ENCODE measurements at places on chromosomes 11 and 22. TPM values are rescaled to one million over a fixed set of nuclear protein-coding genes. Genes with fewer than 3 reads are reported as not detected.
A peak's percentile ranks its signal among the peaks of the same experiment; 100 is the strongest.

Gene MUC6
- total RNA-seq, result not detected

Gene SYCE3
- total RNA-seq, result not detected

Gene BIK
- total RNA-seq, result not detected

Gene SLC22A25
- total RNA-seq, result not detected

Gene SAA2
- not detected for total RNA-seq

Gene PRG3
- total RNA-seq, result not detected

Gene OR56B1
- not detected for total RNA-seq

Gene ZNF74
- total RNA-seq, result 19.5 TPM

Gene FGF19
- not detected for total RNA-seq

Gene C11orf16
- total RNA-seq, result not detected

Gene HEPN1
- not detected for total RNA-seq

GRCh38 chr22:49208768-49209252 lies 618.9 kb downstream of the BRD1 start:
- DNase-seq, result no peak

GRCh38 chr11:93196816-93197379 lies 893 bp downstream of the SLC36A4 start:
- no peak for DNase-seq

- DNase-seq, result no peak
Measured at GRCh38 chr22:33070600-33070999, 12.4 kb upstream of the SYN3 start.

DNA sequence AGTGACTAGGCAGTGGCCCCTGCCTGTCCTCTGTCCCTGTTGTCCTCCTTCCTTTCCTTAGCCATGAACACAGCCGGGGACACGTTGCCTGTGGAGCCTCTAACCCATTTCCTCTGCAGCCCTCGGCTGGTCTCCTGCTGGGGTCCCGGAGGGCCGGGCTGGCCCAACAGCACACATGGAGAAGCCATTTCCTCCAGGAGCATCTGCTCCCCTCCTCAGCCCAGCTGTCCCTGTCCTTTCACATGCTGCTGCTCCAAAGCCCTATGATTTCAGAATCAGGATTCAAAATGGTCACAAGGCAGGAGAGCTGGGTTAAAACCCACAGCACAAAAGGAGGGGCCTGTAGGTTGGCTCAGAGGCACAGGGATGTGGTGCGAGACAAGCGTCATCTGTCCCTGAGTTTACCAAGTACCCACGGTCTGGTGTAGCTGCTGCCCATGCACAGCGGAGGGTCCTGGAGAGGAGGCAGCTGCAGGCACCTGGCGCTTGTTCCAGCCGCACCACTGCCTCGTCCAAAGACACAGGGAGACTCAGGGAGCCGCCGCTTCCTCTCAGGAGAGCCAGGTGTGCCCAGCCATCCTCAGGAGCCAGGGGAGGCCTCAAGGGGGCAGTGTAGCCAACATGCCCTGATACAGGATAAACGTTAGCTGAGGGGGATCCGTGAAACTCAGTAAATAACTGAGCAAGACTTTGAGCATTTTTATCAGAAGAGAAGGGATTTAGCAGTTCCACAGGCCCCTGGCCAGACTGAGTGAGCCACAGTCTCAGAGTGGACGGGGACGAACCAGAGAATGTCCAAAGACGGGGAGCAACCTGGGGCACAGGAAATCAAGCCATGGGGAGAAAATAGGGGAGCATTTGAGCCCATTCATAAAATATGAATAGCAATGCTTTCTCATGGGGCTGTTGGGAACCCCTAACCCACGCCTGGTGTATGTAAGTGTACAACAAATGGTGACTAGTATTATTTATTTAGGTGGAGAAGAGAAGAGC lies 3.9 kb upstream of the VSIG10L2 start:
- DNase-seq, result peak; percentile 43

GRCh38 chr11:76794371-76795289 lies 11.5 kb downstream of the TSKU start:
- no peak for DNase-seq

DNA sequence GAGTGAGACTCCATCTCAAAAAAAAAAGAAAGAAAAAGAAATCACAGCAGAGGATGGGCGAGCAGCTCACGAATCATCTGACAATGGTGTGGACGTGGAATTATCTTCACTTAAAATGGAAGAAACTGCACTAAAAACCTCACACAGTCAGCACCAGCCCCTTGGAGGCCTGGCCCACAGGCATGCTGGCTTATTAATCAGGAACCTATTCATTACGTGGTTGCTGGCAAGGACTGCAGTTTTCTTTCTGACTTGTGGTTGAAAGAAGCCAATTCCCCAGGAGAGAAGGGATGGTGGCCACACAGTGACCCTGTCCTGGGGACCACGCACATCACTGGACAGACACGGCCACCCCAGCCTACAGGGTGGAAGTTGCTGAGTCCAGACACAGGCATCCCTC lies 401.1 kb downstream of the CTTN start:
- DNase-seq, result no peak

DNA sequence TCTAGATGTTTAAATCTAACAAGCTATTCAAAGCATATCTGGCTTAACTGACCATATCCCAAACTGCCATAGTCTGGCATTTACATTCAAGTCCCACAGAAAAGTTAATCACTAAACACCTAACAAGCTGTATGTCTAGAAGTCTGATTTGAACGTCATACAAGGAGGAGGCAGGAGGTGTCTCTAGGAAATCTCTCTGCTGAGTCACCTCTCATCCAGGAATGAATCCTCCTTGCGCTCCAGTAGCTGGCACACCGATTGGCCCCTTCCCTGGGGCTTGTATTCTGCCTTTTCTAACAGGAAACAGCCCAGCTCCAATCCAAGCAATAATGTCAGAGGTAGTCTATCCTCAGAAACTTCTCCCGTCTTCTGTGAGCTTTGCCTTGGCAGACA lies 31.8 kb downstream of the FEZ1 start:
- DNase-seq, result peak; percentile 19

DNA sequence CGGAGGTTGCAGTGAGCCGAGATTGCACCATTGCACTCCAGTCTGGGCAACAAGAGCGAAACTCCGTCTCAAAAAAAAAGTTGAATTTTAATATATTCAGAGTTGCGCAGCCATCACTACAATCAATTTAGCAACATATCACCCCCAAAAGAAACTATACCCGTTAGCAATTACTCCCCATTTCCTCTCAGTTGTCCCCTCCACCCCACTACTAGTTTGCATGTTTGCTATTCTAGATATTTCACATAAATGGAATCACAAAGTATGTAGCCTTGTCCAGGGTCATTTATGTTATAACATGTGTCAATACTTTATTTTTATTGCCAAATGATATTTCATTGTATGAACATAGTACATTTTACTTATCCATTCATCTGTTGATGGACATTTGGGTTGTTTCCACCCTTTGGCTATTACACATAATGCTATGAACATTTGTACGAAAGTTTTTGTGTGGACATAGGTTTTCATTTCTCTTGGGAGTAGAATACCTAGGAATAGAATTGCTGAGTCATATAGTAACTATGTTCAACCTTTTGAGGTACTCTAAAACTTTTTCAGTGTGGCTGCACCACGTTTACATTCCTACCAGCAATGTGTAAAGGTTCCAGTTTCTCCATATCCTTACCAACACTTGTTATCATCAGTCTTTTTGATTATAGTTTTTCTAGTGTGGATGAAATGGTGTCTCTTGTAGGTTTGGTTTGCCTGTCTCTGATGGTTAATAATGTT lies 2.2 kb downstream of the ZNF143 start:
- peak; percentile 24 for DNase-seq

DNA sequence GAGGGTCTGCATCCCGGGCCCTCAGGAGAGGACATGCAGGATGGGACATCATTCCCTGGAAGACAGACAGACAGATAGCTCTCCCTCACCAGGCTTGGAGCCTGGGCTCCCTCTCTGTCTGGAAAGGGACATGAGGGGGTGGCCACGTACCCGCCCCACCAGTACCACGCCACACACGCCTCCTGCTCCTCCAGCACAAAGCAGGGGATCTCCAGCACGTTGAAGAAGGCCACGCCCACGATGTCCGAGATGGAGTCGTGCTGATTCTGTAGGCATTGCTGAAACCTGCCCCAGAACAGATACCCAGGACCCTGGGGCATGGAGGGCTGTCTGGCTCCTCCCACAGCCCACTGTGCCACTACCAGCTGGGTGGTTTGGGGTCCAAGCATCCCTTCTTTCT lies 2.2 kb downstream of the PLA2G3 start:
- no peak for DNase-seq

GRCh38 chr11:78332174-78332866 lies 85.3 kb downstream of the GAB2 start:
- no peak for DNase-seq

- no peak for DNase-seq
Measured at GRCh38 chr11:35419184-35419829, at the start of gene SLC1A2. TSS of gene SLC1A2 (minus strand) at chr11:35419558. CDS start at chr11:35418966, 592 bp downstream.

DNA sequence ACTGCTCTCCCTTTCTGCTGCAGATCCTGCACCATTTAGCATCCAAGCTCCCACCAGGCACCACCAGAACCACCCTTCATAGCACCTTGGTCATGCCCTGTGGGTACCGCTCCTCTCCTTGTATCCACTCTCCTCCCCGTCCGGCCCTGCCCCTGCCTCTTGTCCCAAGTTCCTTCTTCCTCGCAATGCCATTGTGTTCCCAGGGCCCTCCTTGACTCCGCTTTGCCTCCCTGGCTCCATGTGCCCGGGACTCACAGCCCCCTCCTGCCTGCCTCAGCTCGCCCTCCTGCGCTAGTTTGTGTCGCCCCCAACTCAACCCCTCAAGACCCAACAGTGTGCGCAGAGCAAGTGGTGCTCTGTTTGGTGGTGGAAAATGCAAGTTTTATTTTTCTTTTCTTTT lies 10.8 kb downstream of the FADS2 start:
- no peak for DNase-seq
